ENCODE measurements at places on chromosomes 16 and 17. TPM values are rescaled to one million over a fixed set of nuclear protein-coding genes. Genes with fewer than 3 reads are reported as not detected.
A peak's percentile ranks its signal among the peaks of the same experiment; 100 is the strongest.

- no peaks in the 10 kb centered on the region for H3K27me3 ChIP-seq
- no peak overlapping the region for H3K27ac ChIP-seq
- H3K4me1 ChIP-seq, result peaks cover 30% of the 10 kb centered on the region
- H3K4me3 ChIP-seq, result peak overlapping the region; percentile 84
Measured at GRCh38 chr17:28041844-28042656, 427 bp upstream of the NLK start.

DNA sequence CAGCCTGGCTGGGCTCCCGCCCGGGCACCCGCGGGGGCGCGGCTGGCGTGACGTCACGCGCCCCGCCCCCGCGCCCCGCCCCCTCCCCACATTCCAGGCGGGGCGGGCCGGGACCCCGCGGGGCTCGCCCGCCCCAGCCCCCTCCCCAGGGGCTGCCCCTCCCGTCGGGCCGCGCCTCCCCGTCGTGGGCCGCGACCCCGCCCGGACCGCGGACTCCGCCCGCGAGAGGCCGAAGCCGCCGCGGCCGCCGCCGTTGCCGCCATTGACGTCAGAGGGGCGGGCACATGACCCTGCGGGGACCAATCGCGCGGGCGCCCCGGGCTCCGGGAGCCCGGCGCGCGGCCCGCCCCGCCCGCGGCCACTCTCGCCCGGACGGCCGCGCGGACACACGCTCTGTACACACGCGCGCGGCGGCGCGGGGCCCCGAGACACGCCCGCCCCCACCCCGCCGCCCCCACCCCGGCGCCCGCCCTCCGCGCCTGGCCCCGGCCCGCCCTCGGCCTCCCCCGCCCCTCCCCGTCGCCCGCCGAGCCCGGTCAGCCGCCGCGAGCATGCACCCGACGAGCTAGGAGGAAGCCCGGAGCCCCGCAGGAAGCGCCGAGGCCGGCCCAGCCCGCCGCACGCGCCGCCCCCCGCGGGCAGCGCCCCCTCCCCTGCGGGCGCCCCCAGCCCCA, at the start of gene CMIP:
CMIP (plus strand) TSS at position 361 of the 674 bp plus-strand sequence.
- H3K27me3 ChIP-seq, result no peaks in the 10 kb centered on the region
- H3K4me1 ChIP-seq, result peaks cover 50% of the 10 kb centered on the region
- no peaks in the 10 kb centered on the region for H3K36me3 ChIP-seq
- peak within 1 kb of the TSS; percentile 77 for H3K4me3 ChIP-seq
- peak within 1 kb of the TSS; percentile 41 for H3K27ac ChIP-seq

- no peak overlapping the region for H3K4me3 ChIP-seq
- DNase-seq, result no peak
- no peaks in the 10 kb centered on the region for H3K27me3 ChIP-seq
- no peaks in the 10 kb centered on the region for H3K4me1 ChIP-seq
Measured at GRCh38 chr17:69031839-69032238, 28.9 kb downstream of the ABCA9 start.

RTN4RL1 gene
- total RNA-seq, result 0.11 TPM

DNA sequence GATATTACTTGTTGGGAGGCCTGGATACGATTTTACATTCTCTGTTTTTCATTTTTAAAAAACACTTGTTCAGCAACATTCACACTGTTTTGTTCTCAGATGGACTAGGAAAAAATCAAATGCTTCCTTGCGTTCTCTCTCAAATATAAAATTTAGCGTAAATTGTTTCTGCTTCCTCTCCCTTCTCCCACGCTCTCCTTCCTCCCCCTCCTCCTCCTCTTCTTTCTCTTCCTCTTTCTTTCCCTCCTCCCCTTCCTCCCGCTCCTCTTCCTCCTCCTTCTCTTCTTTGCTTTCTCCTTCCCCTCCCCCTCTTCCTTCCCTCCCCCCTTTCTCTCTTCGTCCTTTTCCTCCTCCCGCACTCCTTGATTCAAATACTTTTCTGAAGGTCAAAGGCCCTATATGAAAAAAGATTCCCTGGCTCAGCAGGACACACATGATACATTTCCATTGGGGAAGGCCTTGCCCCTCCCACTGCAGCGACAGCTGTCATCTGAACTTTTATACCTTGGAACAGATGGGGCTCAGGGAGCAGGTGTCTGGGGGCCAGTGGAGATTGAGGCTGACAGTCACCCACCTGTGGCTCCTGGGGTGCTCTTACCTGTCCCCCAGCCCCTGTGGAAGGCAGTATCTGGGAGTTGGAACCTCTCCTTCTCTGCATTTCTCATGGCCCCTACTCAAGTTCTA, 99.4 kb upstream of the SDK2 start:
- H3K4me1 ChIP-seq, result peaks cover 6% of the 10 kb centered on the region
- DNase-seq, result no peak
- no peaks in the 10 kb centered on the region for H3K27me3 ChIP-seq
- H3K4me3 ChIP-seq, result no peak overlapping the region

- H3K4me1 ChIP-seq, result peaks cover 53% of the 10 kb centered on the region
- H3K27ac ChIP-seq, result peak overlapping the region; percentile 68
- DNase-seq, result no peak
Measured at GRCh38 chr17:82858376-82859126, 18.7 kb upstream of the ZNF750 start.

- no peaks in the 10 kb centered on the region for H3K36me3 ChIP-seq
- no peak for DNase-seq
- H3K4me3 ChIP-seq, result no peak overlapping the region
- no peak overlapping the region for H3K27ac ChIP-seq
- no peaks in the 10 kb centered on the region for H3K27me3 ChIP-seq
Measured at GRCh38 chr17:50586421-50587247, 26.1 kb downstream of the CACNA1G start.

DNA sequence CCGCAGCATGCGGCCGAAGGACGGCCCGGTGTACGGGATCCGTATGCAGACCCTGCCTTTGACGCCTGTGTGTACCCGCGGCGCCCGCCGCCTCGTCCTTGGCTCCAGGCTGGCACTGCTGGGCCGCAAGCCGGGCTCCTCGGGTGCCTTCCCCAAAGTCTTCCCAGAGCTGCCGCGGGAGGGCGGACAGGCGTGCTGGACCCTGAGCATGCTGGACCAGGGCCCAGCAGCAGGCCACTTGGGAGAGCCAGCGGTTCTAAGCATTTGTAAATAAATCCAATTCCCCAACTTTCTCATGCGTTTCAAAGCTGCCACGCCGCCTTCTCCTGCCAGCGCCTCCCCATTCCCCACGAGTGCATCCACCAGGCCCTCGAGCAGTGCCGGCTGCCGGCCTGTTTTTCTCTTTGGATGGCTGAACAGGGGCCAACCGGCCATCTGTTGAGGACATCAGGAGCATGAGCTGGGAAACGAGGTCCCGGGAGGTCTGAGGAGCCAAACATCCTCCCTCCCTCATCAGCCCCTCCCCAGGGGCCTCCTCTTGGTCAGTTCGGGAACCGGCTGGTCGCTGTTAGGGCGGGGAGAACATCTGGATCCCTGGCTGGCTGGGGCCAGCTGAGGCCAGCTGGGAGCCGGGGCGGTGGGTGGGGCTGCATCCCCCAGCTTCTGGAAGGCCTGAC, 20.5 kb upstream of the PABPN1L start:
- H3K36me3 ChIP-seq, result no peaks in the 10 kb centered on the region
- H3K4me3 ChIP-seq, result no peak overlapping the region
- DNase-seq, result no peak
- no peak overlapping the region for H3K27ac ChIP-seq

DNA sequence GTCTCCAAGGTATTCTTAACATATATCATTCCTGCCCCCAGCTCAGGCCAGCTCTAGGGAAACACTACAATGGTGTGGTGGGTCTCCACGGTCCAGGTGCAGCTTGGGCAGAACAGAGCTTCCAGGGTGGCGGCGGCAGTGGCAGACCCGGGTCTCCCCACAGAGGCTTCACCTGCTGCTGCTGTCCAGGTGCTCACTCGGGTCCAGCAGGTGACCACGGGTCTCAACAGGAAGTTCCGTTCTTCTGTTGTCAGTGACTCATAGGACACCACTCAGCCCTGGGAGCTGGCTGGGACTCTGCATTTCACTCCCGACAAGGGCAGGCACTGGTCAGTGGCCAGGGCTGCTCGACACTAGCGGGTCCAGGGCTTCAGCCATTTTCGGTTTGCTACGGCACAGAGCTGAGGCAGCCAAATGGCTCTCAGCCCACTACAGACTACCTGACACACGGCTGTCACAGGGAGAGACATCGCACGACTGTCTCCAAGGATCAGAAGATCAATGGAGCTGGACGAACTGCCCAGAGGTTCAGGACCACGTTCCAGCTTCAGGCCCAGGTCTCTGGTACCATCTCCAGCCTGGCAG, 16.7 kb downstream of the MTHFSD start:
- no peak for DNase-seq
- no peak overlapping the region for H3K27ac ChIP-seq
- H3K36me3 ChIP-seq, result peaks cover 55% of the 10 kb centered on the region
- H3K4me3 ChIP-seq, result no peak overlapping the region

HOXB7 gene
- total RNA-seq, result not detected

DNA sequence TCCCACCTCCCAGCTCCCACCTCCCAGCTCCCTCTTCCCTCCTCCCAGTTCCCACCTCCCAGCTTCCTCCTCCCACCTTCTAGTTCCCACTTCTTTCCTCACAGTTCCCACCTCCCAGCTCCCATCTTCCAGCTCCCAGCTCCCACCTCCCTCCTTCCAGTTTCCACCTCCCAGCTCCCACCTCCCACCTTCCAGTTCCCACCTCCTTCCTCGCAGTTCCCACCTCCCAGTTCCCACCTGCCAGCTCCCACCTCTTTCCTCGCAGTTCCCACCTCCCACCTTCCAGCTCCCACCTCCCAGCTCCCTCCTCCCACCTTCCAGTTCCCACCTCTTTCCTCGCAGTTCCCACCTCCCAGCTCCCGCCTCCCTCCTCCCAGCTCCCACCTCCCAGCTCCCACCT, 10.4 kb upstream of the MC1R start:
- H3K36me3 ChIP-seq, result peaks cover 58% of the 10 kb centered on the region
- peaks cover 11% of the 10 kb centered on the region for H3K4me1 ChIP-seq
- no peaks in the 10 kb centered on the region for H3K27me3 ChIP-seq
- no peak overlapping the region for H3K4me3 ChIP-seq

DNA sequence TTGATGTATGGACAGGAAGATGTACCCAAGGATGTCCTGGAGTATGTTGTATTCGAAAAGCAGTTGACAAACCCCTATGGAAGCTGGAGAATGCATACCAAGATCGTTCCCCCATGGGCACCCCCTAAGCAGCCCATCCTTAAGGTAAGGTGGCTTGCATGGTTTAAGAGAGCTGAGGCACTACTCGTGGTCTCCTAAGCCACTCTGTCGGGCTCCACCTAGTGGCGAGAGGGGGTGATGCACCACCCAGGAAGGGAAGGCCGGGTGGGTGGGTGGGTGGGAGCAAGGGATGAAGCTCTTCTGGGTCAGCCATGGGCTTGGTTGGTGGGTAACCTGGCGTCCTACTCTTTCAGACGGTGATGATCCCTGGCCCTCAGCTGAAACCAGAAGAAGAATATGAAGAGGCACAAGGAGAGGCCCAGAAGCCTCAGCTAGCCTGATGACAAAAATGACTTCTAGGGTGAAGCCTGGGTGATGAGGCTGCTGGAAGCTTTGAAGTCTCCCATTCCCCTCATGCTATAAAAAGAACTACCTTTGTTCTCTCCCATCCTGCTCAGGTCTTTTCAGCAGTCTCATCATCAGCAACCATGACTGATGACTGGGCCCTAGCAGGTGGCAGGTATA, 21.5 kb downstream of the GPR179 start:
- H3K4me3 ChIP-seq, result no peak overlapping the region
- no peaks in the 10 kb centered on the region for H3K27me3 ChIP-seq
- H3K4me1 ChIP-seq, result no peaks in the 10 kb centered on the region
- H3K27ac ChIP-seq, result no peak overlapping the region

DNA sequence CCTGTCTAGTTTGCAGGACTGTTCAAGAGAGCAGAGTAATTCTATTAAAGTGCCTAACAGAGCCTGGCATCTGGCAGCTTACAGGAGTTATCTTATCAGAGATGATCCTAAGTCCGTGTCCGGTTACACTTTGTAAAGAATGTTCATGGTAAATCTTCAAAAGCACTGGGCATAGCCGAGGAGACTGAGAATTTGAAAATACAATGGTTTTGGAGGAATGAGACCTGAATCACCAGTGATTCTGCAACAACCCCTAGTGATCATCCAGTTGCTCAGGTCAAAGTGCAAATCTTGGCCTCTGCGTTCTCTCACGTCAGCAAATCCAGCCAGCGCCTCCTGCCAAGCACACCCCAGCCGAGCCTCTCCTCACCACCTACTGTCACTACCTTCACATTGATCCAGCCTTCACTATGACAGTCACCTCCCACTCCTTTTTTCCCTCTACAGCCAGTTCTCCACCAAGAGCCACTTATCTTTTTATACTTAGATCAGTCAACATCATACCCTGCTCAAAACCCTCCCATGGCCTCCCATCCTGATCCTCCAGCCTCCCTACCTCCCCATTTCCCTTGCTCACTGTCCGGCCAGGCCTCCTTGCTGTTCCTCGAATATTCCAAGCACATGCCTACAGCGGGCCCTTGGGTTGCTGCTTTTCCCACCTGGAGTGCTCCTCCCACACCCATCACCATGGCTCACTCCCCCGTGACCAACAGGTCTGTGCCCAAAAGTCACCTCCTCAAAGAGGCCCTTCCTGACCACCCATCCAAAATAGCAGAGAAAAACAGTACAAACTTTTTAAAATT, 57.4 kb upstream of the ERN1 start:
- no peak overlapping the region for H3K4me3 ChIP-seq
- H3K27ac ChIP-seq, result no peak overlapping the region
- no peak for DNase-seq

GRCh38 chr17:55903028-55903690, 152.3 kb downstream of the PCTP start:
- no peak for DNase-seq
- no peaks in the 10 kb centered on the region for H3K36me3 ChIP-seq
- no peak overlapping the region for H3K4me3 ChIP-seq
- H3K27me3 ChIP-seq, result no peaks in the 10 kb centered on the region
- no peak overlapping the region for H3K27ac ChIP-seq

DNA sequence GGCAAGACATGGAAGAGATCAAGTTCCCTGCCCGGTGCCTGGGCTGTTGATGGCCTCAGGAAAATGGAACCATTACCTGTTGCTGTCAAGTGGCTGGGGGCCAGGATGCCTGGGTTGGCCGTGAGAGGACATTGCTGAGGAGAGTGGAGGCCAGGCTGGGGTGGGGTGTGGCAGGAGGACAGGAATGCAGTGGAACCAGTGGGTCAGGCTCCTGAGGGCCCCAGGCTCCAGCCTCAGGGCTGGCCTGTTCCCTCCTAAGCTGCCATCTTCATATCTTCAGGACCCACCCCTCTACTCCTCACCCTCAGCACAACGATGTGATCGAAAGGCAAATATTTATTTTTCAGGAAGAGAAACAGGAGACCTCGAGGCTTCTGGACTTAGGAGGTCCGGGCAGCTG, 8.5 kb upstream of the YPEL3 start:
- peaks cover 30% of the 10 kb centered on the region for H3K36me3 ChIP-seq
- H3K4me3 ChIP-seq, result no peak overlapping the region
- DNase-seq, result no peak
- no peaks in the 10 kb centered on the region for H3K4me1 ChIP-seq
- H3K27ac ChIP-seq, result no peak overlapping the region

TAT gene
- not detected for total RNA-seq

- no peak overlapping the region for H3K27ac ChIP-seq
- H3K4me1 ChIP-seq, result peaks cover 16% of the 10 kb centered on the region
- no peaks in the 10 kb centered on the region for H3K36me3 ChIP-seq
- no peak for DNase-seq
Measured at GRCh38 chr17:3049705-3050295, 13.6 kb downstream of the OR1D5 start.

Data from CD4-positive, alpha-beta T cell (primary cell).